Muscle of back (tissue), 13 donors: ENCODE measurements at places on chromosomes 3 and 15.
A peak's percentile ranks its signal among the peaks of the same experiment; 100 is the strongest.

DNA sequence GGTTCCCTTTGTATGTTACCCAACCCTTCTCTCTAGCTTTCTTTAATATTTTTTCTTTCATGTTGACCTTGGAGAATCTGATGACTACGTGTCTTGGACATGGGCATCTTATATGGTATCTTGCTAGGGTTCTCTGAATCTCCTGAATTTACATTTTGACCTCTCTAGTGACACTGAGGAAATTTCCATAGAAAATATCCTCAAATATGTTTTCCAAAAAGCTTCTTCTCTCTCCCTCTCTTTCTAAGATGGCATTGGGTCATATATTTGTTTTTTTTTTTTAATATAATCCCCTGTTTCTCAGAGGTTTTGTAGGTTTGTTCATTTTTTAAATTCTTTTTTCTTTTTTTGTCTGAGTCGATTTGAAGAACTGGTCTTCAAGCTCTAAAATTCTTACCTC, 184.0 kb upstream of the TMC3 start:
- DNase-seq, result no peak

- no peak for DNase-seq
These were observed 6.7 kb upstream of the FETUB start for GRCh38 chr3:186633481-186633880.

DNA sequence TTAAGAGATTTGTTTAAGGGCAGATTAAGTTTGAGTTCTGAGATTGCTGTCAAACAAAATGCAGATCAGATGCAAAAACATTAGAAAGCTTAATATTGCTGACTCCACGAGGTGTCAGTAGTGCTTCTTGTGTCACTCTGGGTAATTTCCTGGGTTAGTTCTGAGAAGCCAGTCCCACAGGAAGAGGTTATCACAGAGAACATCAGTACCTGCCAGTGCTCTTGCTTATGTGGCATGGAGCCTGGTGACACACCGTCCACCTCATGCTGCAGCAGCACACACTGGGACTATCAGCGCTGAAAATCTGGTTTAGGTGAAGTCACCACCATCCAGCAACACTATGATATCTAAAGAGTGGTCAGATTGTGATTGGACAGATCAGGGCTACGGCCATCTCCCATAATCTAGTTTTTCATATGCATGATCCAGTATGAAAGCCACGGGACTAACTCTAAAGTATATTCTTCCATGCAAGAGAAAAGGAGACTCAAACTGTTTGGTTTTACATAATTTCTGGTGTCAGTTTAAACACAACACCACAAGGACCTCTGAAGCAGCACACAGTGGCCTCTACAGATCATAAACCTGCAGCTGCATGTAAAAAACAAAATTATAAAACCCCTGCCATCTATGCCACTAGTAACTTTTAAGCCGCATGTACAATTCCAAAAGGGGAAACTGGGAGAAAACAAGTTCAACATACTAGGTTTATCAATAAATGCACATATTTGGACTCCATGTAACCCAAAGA, 36.1 kb upstream of the MYO5C start:
- DNase-seq, result peak; percentile 45

DNA sequence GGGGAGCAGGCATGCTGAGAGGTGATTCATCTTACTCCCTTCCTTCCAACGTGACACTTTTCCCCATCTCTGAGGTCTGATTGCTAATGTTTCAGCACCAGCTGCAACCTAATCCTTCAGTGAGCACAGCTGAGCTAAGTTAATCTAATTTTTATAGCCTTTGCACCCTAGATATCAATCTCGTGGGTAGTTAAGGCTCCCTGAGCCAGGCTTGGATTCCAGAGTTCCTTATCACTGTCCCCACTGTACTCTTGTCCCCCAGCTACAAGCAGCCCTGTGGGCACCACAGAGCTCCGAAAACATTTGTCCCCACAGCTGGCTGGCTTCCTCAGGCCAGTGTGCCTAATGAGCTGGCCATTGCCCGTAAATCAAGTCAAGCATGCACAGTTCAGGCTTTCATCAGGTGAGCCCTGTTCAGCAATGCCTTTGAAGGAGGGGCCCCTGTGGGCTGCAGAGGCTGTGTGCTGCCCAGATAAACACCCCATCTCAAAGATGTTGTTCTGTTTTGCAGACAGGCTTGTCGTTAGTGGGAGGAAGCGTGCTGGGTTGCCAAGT, 376.9 kb upstream of the RASGRP1 start:
- DNase-seq, result no peak

DNA sequence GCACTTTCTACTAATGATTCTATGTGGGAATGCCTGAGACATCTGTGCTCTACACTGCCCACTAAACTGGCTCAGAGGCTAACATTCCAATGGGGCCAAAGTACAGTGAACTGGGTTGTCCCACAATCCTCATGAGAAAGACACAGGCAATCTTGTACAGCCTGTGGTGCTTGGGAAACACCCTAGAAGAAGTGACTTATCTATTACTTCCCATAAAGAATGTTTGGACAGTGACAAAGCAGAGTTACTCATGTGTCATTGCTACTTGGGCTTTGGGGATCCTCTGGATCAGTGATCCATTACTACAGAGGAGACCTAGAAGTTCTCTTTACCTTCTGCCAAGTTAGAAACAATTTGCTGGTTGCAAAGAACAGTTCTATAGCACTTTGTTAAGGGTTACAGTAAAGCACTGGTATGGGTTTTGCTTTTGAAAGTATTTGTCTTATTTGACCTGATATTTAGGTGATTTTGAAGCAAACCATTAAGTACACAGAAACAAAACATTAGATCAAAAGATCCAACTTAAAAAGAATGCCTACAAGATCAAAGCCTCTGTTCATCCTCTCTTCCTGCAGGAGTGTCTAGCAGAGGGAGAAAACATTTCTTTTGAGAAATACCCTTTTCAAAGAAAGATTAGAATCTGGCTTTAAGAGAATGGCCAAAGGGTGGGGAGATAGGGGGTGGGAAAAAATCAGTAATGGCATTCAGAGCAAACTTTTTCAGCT, 75.8 kb downstream of the CTNNB1 start:
- DNase-seq, result no peak

DNA sequence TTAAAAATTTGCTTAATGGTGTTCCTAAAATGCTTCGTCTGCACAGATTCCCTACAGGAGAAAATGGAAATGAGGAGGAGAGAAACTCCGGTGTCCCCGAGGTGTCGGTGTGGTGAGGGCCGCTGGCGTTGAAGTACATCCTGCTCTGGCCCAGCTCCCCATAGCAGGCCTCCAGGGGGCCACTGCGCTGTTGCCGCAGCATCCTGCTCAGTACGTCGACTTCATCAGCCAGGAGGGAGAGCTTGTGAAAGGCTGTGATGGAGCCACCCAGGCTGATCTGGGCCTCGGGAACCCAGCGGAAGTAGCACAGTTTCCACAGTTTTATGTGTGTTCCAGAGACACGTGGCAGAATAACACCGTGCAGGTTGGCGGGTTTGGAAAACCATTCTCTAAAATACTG, 37.8 kb downstream of the FAN1 start:
- no peak for DNase-seq
